ENCODE measurements at places on chromosomes 4 and X.

- DNase-seq = no peak
Measured at GRCh38 chr4:182277377-182277776, 34.2 kb downstream of the TENM3 start.

DNA sequence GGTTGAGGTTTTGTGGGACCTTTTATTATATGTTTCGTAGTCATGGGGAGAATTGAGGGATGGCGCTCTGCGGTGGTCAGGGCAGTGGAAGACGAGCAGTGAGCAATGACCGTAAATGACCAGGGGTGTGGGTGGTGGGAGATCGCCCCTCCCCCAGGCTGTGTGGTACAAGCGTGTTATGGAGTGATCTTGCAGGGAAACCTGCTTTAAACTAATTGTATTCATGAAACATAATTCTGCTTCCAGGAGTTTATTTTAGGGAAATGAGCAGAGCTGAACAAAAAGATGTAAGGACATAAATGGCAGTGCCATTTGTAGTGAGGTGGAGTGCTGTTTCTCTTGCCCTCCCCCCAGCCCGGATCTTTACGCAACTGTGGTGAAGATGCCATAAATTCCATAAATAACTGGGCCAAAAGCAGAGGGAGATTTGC lies 20.2 kb downstream of the GYG2 start:
- no peak for DNase-seq

- DNase-seq = no peak
Measured at GRCh38 chr4:131427000-131427399, 1722.1 kb upstream of the PCDH10 start.

GRCh38 chr4:186015212-186015817 lies 53.6 kb upstream of the TLR3 start:
- DNase-seq = no peak

- DNase-seq = no peak
Measured at GRCh38 chr4:76511947-76512346, 76.9 kb downstream of the SHROOM3 start.

DNA sequence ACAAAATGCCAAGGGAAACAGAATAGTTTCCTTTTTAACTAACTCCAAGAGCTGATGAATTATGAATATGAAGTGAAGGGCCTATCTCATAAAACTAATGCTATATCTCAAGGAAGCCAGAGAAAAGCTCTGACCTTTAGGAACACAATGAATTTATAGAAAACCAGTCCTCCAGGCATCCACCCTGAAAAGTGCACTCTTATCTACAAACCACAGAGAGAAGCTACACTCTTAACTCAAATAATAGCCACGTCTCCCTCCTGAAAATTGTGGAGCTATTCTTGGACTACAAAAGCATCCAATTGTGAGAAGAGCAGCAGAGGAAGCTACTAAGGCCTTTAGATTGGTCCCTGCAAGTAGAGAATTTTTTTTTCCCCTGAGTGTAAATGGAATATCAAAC lies 253.9 kb downstream of the IL15 start:
- DNase-seq = no peak

GRCh38 chr4:123980736-123981300 lies 584.2 kb downstream of the SPRY1 start:
- DNase-seq = no peak

DNA sequence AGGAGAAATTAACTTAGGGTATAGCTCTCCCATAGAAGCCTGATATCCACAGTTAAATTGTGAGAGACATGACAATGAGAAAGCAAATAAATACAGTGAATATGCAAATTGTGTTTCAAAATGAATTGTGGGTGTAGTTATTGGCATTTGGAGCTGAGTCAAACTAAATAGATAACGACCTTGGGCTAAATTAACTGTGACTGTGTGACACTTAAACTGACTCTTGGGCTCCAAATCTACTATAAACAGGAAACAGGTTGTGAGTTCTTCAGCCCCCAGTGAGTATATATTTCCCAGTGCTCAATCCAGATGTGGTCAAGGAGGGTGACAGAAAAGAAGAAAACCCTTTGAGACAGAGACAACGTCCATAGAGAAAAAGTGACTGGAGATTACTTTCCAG lies 11.3 kb upstream of the MAGEA10 start:
- DNase-seq = no peak

DNA sequence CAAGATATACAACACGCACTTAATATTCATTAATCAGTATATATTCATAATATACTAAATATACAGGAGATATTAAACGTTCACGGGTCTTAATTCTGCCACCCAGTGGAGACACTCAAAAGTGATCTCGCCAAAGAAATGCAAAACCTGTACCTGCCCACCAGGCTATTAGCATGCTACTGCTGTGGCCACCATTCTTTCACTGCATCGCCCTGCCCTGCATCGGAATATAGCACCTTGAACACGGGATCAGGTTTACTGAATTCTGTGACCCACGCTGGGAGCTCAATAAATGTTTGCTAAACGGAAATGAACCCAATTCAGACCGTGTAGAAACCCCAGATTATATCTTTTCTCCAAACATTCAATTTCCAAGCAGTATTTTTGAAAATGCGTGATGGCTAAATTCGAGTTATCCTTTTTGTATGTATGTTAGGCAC lies 840 bp upstream of the CLCN3 start:
- DNase-seq = peak; percentile 67

GRCh38 chr4:165489786-165490185 lies 111.0 kb downstream of the CPE start:
- DNase-seq = no peak

- no peak for DNase-seq
Measured at GRCh38 chr4:79272761-79273160, 53.1 kb downstream of the NAA11 start.

- no peak for DNase-seq
Measured at GRCh38 chr4:73916172-73916925, 47.2 kb downstream of the CXCL1 start.

DNA sequence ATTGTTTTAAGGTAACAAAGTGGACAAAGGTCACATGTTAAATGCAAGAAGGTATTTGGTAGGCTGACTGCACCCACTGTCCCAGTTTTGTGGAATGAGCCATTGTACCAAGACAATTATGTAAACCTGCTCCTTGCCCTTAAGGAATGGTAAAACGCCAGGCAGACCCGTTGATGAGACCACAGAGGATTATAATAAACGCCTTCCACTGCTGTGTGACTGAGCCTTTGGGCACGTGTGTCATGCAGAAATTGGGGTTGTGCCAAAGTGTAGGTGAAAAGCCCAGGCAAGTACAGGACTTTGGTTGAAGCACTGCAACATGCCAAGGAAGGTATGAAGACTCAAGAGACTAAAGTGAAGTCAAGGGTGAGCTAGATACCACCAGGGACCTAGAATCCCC lies 59.7 kb downstream of the LRRC66 start:
- DNase-seq = no peak

DNA sequence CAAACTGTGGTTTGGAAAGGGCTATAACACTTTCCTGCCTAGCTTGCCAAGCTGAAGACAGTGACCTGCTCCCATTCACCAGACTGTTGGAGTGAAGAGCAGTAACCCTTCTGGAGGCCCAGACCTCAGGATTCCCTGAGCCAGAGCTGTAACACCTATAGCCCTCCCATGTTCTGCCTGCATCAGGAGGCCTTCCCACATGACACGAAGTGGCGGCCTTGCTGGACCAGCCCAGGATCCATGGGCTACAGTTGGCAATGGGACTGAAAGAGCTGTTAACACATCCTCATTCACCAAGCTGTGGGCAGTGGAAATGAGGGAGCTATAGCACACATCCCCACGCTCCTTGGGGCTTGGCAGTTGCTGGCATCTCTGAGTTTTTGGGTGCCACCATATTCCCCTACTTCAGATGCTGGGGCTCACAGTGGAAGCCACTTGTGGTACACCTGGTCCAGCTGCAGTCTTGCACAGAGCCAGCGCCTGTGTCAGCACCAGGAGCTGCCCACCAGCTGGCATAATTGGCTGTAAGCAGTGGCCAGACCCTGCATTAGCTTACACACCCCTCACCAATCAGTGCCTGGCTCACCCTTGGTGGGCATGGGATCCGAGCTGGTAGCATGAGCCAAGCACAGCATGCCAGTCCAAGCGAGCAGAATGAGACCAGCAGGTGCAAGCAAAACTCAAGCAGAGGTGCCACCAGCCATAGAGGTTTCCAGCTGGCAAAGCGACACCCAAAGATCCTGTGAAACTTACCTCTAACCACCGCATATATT lies 1029.3 kb downstream of the TECRL start:
- DNase-seq = no peak
